ENCODE measurements at places on chromosomes 4 and X.

DNA sequence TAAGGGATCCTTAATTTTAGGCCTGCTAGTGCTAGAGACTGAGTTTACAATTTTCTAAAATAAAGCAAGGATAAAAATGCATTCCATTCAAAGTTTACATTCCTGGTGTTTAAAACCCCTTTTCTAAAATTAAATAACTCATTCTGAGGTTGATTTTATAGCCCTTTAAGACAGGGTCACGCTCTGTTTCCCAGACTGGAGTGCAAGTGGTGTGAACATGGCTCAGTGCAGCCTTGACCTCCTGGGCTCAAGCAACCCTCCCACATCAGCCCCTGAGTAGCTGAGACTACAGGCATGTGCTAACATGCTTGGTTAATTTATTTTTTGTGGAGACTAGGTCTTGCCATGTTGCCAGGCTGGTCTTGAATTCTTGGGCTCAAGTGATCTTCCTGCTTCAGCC is 6.8 kb upstream of the CDKL2 start:
- DNase-seq = peak; percentile 24

DNA sequence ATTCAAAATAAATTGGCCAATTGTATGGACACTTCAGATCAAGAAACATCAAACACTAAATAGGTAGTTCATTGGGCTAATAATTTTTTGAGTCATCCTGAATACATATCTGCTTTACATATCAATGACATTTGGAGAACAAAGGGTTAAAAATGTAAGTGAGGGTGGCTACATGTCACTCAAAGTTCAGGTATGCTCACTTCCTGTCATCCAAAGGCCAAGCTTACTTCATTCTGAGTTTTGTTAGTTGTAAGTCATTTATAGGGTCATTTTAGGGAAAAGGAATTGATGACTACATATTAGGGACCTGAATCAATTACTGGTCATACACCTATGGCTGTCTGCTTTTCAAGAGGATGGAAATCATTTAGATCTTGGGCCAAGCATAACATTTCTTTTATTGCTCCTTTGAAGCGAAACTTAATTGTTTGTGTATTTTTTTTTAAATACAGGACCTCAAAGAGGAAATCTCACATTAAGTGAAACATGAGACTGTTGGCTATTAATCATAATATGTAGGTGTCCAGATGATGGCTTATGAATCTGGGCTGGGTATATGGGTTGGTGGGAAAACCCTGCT is 119.2 kb upstream of the LEF1 start:
- no peak for DNase-seq

DNA sequence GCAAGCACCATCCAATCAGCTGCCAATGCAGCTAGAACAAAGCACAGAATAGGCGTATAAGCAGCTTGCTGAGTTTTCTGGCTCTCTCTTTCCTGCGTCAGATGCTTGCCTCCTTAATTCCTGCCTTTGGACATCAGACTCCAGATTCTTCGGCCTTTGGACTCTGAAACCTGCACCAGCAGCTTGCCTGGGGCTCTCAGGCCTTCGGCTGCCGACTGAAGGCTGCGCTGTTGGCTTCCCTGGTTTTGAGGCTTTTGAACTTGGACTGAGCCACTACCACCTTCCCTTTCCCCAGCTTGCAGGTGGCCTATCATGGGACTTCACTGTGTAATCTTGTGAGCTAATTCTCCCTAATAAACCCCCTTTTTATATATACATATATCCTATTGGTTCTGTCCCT is 6.1 kb downstream of the TMEM192 start:
- no peak for DNase-seq

DNA sequence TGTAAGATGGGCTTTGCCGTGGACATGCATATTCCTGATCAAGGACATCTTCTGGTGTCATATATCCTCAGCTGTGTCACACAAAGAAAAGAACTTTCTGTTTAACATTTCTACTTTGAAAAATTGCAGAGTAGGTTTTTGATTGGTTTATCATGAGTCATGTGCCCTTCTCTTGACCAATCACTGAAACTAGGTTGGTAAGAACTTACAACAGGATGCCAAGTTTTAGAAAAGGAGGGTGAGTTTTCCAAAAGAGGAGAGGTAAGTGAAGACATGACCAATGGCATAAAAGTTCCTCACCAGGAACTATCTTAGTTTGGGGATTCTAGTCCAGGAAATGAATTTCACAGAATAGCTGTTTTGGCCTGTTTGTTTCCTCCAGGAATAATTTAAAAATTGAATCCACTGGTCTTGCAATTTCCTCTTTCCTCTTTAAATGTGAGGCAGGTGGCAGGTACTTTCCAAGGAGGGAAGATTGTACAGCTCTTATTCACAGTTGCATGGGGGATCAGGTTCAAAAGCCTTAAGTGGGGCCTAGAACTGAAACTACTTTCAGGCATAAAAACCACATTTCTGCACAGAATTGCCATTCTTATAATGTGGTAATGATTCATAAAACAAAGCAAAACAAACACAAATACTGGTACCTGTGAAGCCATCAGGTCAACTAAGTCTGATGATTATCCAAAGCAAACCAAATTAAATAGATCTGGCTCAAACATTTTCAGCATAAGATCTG is 1114.5 kb upstream of the LCORL start:
- no peak for DNase-seq

DNA sequence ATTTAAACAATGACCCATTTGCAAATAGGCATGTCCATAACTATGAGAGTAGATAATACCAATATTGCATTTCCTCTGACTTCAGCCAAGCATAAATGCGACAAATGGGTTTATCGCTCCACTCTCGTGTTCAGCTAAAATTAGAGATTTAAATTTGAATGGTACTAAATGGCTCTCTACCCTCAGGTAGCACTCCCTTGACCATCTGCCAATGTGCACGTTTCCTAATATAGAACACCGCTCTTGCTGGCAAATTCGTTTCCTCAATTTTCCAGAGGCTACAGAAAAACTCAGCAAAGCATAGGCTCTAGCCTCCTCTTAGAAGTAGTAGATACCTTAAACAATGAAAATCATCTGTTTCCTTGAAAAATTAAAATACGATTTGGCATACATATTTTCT is 251.6 kb downstream of the ADGRA3 start:
- no peak for DNase-seq

GRCh38 chr4:32488690-32489089 is 1768.5 kb downstream of the PCDH7 start:
- DNase-seq = peak; percentile 28

- no peak for DNase-seq
Measured at GRCh38 chr4:181477591-181477990, 765.6 kb upstream of the TENM3 start.

DNA sequence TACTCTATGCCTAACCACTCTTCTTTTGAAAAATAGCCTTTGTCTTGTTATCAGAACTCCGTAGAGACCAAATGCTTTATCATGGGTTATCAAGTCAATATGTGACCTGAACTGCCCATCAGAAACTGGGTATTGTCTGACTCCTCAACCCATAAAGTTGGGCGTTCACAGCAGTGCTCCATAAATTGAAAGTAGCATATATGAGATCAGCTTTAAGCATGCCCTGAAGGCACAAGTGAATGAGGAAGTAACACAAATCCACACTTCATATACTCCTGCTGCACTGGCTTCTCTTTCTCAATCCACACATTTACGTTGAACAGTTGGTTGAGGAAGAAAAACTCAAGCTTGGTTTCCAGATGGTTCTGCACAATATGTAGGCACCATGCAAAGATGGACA is 1106.0 kb downstream of the STIM2 start:
- DNase-seq = no peak

- DNase-seq = peak; percentile 99
Measured at GRCh38 chr4:48830706-48831531, at the start of gene OCIAD1. Gene OCIAD1 (plus strand): TSS chr4:48831088. CDS start chr4:48832625, 1,537 bp downstream.

- DNase-seq = peak; percentile 49
Measured at GRCh38 chr4:145177511-145177905, 2.9 kb downstream of the OTUD4 start.

DNA sequence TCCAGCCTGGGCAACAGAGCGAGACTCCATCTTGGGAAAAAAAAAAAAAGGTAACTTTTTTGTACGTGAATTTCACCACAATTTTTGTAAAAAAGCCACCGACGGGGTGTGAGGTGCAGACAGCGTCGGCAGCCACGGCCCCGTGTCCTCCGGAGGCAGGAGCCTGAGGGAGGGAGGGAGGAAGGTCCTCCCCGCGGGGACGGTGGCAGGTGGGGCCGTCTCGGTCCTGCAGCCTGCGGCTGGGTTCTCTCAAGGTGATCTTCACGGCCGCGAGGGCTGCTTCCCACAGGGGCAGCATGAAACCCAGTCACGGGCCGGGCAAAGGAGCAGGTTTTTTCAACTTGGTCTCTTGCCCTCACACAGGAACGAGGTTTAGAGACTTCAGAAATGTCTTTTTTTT is 14.0 kb downstream of the PLCXD1 start:
- no peak for DNase-seq

DNA sequence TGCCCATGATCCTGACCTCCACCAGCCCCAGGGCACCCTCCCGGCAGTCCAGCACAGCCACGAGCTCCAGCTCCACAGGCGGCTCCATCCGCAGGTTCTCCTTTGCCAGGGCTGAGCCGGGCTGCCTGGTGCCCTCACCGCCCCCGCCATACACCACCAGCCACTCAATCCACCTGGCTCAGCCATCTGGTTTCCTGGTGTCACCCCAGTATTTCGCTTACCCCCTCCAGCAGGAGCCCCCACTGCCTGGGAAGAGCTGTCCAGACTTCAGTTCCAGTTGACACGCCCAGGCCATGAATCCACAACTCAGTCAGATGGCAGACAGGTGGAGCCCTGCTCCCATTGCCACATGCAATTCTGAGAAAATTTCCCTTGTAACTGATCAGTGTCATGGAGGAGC is 3.9 kb downstream of the SHISA3 start:
- DNase-seq = no peak

DNA sequence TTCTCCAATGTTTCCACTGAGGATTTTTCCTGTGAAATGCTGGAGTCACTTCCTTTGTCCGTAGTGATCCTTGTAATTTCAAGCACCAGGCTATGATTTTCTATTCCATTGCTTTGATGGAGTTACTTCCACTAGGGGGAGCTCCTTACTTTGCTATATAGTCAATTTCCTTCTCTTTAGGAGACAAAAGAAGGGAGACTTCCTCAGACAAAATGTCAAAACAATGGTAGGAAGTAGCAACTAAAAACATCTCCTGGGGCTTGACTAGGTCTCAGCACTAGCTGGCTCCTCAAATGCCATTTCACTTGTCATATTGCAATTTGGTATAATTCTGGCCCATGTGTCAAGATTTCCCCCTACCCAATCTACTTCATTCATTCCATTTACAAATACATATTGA is 24.1 kb downstream of the ZCCHC12 start:
- DNase-seq = peak; percentile 29

- DNase-seq = no peak
Measured at GRCh38 chr4:6987588-6987961, 55.6 kb upstream of the TADA2B start.

- DNase-seq = peak; percentile 13
Measured at GRCh38 chr4:71411981-71412380, 73.2 kb downstream of the SLC4A4 start.

DNA sequence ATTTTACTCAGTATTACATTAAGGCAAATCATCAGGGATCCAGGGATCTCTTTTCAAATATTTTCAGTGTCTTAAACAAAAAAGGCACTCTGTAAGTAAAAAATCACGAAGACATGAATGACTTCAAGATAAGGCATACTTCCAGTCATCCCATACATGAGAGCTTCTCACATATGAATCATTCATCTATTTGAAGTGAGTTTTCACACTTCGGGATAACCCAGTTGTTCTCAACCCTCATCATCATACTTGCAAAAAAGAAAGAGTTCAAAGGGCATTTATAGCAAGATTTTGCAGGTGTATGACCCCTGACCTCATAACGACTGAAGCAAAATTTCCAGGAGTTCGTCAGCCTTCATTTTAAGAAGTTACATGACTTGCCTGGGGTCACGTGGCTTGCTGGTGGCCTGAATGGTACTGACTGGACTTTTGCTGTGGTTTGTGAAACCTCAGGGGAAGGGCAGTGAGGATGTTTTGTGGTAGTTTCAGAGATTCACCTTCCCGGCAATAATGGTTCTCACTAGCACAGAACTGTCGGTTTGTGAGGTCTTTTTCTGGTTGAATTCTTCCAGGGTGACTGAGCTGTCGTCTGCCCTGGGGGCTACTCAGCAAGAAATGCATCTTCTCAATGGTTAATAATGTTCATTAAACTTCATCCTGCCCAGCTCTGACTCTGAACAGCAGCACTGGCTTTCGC is 115.8 kb upstream of the SHISA3 start:
- DNase-seq = no peak

DNA sequence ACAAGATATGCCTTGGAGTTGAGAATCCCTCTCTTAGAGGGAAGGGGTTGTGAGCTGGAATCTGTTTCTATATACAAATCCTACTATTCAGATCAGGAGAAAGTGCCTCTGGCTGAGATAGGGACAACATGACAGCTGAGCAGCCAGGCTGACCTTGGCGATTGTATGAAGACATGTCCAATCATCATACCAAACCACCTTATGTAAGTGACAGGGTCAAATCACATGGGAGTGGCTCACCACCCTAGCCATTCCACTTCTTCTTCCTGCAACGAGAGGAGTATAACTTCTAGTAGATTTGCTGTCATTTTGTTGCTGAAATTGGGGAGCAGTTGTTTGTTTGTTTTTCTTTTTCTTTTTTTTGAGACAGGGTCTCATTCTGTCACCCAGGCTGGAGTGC is 48.3 kb upstream of the TMEM150C start:
- no peak for DNase-seq

DNA sequence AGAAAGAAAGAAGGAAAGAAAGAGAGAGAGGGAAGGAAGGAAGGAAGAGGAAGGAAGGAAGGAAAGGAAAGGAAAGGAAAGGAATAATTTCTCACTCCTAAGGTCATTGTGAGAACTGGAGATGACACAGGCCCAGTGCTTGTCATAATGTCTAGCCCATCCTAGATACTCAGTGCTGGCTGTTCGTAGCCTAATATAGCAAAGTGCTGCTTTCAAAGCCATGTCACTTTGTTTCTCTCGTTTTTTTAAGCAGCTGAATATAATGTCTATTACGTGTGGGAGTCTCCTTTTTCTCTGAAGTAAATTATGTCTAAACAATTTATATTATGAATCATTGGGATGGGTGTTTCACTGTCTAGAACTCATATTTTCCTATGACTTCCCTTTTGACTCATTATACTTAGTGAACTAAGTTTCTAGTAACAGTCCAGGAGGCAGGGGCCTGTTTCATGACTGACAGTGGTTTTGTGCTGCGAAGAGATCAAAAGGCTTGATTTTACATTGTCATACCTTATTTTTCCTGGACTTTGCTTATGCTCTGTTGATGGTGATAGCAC is 327.0 kb upstream of the ZFP42 start:
- DNase-seq = peak; percentile 59

DNA sequence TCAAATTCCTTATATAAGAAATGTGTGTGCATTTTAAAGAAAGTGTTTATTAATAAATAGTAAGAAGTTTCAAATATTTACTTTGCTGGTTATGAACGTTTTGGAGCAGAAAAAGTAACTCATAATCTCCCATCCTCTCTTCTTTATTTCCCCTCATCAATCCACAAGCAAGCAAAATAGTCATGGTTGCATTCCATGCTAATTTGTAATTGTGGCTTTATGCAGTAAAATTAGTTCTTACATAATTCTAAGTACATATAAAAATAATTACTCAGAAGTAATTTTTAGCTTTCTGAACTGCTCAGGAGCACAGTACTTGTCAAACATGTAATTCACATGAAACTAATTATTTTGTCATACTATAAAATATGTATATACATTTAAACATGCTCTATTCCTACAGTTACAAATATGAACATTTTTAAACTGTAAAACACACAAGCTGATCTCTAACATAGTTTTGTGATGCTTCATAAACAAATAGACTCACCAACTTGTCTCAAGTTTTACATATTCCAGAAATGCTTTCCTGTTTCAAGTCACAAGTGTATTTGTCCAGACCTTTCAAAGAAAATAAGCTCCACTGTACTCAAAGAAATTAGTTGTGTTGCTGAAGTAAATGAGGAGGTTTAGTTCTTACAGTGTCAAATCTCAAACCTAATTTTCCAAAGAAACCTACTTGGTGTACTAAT is 218.9 kb downstream of the PABPC4L start:
- peak; percentile 17 for DNase-seq
